ENCODE measurements at places on chromosomes 6 and 20. TPM values are rescaled to one million over a fixed set of nuclear protein-coding genes. Genes with fewer than 3 reads are reported as not detected.

Gene MCCD1
- not detected for total RNA-seq

Gene KCNQ2
- 2.1 TPM for total RNA-seq

Gene CNKSR3
- 18.2 TPM for total RNA-seq

Gene C20orf202
- 0.18 TPM for total RNA-seq

Gene PGK2
- total RNA-seq: not detected

Gene LRP11
- total RNA-seq: 18.6 TPM

Gene CDH26
- total RNA-seq: 0.49 TPM

Gene KCNB1
- 0.37 TPM for total RNA-seq

Gene AGER
- total RNA-seq: 4.4 TPM

Gene SLC22A23
- 13.0 TPM for total RNA-seq

Gene TSPYL1
- 42.3 TPM for total RNA-seq

GRCh38 chr20:3729811-3730540, 2.5 kb upstream of the HSPA12B start:
- H3K36me3 ChIP-seq: no peaks in the 10 kb centered on the region
- H3K4me3 ChIP-seq: no peak overlapping the region
- H3K4me1 ChIP-seq: no peaks in the 10 kb centered on the region
- no peak for DNase-seq

DNA sequence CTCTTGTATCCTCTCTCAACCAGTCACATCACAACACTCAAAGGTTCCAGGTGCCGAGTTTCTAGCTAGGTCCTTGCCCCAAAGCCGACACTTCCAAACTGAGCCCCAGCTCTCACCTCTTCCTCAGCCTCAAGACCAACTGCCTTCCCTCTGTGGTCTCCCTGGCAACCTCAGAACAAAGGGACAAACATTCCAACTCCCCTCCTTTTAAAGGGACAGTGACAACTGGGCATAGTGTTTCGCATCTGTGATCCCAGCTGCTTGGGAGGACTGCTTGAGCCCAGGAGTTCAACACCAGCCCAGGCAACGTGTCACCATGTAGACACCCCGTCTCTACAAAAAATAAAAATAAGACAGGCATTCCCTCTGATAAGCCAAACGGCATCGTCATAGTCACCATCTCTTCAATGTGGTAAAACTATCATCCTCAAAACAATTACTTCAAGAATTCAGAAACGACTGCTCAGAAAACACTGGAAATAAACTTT, 11.3 kb downstream of the DIDO1 start:
- peaks cover 45% of the 10 kb centered on the region for H3K4me1 ChIP-seq
- peaks cover 24% of the 10 kb centered on the region for H3K36me3 ChIP-seq
- no peak for DNase-seq

- peaks cover 30% of the 10 kb centered on the region for H3K36me3 ChIP-seq
- no peak overlapping the region for H3K27ac ChIP-seq
- no peaks in the 10 kb centered on the region for H3K4me1 ChIP-seq
- no peak for DNase-seq
These were observed 14.9 kb upstream of the MAPRE1 start for GRCh38 chr20:32804817-32805216.

- no peak overlapping the region for H3K27ac ChIP-seq
- no peaks in the 10 kb centered on the region for H3K27me3 ChIP-seq
- H3K36me3 ChIP-seq: no peaks in the 10 kb centered on the region
- no peak overlapping the region for H3K4me3 ChIP-seq
- no peak for DNase-seq
These were observed 20.4 kb downstream of the HUS1B start for GRCh38 chr6:636488-636887.

DNA sequence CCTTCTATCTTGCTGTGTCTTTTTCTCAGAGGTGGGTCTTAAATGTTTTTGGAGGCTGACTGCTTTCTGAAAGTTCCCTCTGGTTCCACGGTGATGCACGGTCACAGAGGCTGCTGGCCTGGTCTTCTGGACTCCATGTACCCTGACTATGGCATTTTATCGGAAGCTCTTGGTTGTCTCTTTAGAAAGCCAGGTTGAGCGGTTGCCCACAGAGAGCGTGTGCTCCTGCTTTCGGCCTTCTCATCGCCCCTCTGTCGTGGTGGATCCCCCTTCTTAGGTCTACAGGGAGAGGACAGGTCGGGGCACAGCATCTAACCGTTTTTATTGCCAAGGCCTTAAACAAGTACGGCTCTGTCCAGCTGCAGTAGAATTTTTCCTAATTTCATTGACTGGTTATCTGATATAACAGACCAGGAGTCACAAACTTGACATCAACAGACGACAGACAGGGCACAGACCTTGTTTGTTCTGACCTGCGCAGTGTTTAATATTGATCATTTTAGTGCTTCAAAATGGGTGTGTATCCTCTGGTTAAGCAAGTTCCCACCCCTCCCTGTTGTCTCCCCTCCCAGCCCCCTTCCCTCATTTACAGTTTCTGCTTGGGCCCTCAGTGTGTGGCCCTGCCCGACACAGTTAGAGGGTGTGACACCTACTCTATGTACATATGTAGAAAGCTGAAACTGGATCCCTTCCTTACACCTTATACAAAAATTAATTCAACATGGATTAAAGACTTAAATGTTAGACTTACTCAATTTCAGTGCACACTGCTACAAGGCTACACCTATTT, 24.7 kb downstream of the SYTL3 start:
- H3K4me3 ChIP-seq: no peak overlapping the region
- no peak overlapping the region for H3K27ac ChIP-seq
- H3K27me3 ChIP-seq: no peaks in the 10 kb centered on the region

DNA sequence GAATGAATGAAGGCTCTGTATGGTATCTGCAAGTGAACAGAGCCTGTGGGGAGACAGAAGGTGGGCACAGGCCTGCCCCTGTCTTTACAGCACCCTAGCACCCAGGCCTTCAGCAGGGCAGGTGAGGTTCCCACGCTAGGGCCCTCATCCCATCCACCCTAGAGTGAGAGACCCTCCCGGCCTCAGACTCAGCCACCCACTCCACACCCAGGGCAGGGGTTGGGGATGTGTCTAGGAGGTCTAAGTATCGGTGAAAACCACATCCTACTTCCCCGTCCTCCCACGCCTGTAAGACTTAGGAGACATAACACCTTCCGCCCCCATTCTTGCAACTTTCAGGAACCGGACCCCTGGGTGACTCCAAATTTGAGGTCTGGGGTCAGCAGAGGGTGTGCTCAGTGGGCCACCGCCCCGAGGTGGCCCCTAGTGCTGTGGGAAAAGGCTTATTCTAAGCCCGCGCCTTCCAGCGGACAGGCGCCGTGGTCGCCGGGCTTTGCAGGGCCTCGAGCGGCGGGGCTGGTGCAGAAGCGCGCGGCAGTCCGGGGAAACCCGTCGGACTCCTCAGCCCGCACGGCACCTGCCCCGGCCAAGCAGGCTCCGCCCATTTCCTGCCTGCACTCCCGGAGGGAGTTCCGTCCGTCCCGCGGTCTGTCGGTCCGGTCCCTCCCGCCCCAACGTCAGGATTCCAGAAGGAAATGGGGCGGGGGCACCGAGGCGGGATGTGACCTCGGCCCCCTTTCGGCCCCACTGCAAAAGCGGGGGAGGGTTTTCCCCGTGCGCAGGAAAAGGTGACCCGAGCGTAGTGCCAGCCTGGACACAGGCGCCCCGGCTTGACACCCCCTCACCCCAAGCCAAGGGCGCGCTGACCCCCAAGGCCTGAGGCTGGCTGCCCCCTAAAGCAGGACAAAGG, 868 bp downstream of the SAMD10 start:
- no peaks in the 10 kb centered on the region for H3K36me3 ChIP-seq
- DNase-seq: peak; percentile 96
- peak overlapping the region; percentile 65 for H3K27ac ChIP-seq
- H3K4me1 ChIP-seq: peaks cover 23% of the 10 kb centered on the region

- H3K27me3 ChIP-seq: no peaks in the 10 kb centered on the region
- no peaks in the 10 kb centered on the region for H3K36me3 ChIP-seq
- no peaks in the 10 kb centered on the region for H3K4me1 ChIP-seq
- no peak overlapping the region for H3K4me3 ChIP-seq
These were observed 165.4 kb downstream of the SYNDIG1 start for GRCh38 chr20:24634855-24635254.

- no peak overlapping the region for H3K27ac ChIP-seq
- H3K4me1 ChIP-seq: no peaks in the 10 kb centered on the region
- H3K27me3 ChIP-seq: no peaks in the 10 kb centered on the region
- DNase-seq: no peak
These were observed 155.0 kb downstream of the CDH26 start for GRCh38 chr20:60113024-60113724.

DNA sequence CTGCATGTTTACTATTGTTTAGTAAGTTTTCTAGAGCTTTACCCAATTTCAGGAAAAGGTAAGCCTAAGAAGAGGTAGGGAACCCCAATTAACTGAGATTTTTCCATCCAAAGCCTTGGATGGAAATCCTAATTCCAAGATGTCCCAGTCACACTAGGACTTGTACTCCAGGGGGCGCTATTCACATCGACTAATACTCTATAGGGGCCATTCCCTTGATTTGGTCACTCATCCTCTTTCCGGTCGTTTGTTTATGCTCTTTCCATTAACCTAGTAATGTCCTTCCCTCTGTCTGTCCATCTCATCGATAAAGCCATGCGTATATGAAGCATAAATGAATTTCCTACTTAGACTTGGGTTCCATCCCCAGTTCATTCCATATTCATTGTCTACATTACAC, 80.8 kb upstream of the FUCA2 start:
- H3K27ac ChIP-seq: no peak overlapping the region
- H3K36me3 ChIP-seq: no peaks in the 10 kb centered on the region
- no peak overlapping the region for H3K4me3 ChIP-seq
- no peak for DNase-seq
- H3K27me3 ChIP-seq: no peaks in the 10 kb centered on the region

- no peak overlapping the region for H3K4me3 ChIP-seq
- DNase-seq: no peak
- H3K27me3 ChIP-seq: no peaks in the 10 kb centered on the region
- no peaks in the 10 kb centered on the region for H3K4me1 ChIP-seq
These were observed 9.3 kb downstream of the ECT2L start for GRCh38 chr6:138805016-138805765.

- H3K4me3 ChIP-seq: no peak overlapping the region
- H3K27ac ChIP-seq: no peak overlapping the region
- H3K36me3 ChIP-seq: no peaks in the 10 kb centered on the region
- no peaks in the 10 kb centered on the region for H3K4me1 ChIP-seq
- no peaks in the 10 kb centered on the region for H3K27me3 ChIP-seq
- no peak for DNase-seq
These were observed 16.1 kb downstream of the FBXL4 start for GRCh38 chr6:98931696-98932095.

DNA sequence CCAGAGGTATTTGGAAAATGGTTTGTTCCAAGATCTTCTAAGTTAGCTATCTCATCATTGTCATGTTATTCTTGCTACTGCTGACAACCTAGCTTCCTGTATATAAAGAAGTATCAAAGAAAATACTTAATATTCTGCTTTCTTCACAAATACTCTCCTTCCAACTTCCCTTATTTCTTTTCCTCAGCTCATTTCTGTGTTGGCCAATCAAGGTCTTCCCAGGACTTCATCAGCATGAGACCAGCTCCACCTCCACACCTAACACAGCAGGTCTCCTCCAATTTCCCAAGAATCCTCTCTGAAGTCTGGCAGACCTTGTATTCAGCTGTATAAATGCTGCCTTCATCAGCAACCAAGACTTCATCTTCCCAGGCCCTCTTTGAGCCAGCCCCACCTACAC, 538.6 kb upstream of the JARID2 start:
- H3K4me1 ChIP-seq: no peaks in the 10 kb centered on the region
- H3K27me3 ChIP-seq: no peaks in the 10 kb centered on the region
- no peaks in the 10 kb centered on the region for H3K36me3 ChIP-seq
- no peak for DNase-seq
- H3K4me3 ChIP-seq: no peak overlapping the region
- no peak overlapping the region for H3K27ac ChIP-seq

- no peak for DNase-seq
- no peaks in the 10 kb centered on the region for H3K27me3 ChIP-seq
- no peak overlapping the region for H3K4me3 ChIP-seq
These were observed 124.1 kb upstream of the THEMIS start for GRCh38 chr6:128024969-128025368.

GRCh38 chr20:51129147-51129776, 106.4 kb upstream of the KCNG1 start:
- no peaks in the 10 kb centered on the region for H3K36me3 ChIP-seq
- no peak overlapping the region for H3K4me3 ChIP-seq
- H3K4me1 ChIP-seq: no peaks in the 10 kb centered on the region
- no peak for DNase-seq
- no peak overlapping the region for H3K27ac ChIP-seq

GRCh38 chr20:14848806-14849205, 511.4 kb upstream of the FLRT3 start:
- no peaks in the 10 kb centered on the region for H3K27me3 ChIP-seq
- no peak overlapping the region for H3K4me3 ChIP-seq
- H3K27ac ChIP-seq: no peak overlapping the region
- no peak for DNase-seq

GRCh38 chr6:10763006-10763405, 15.4 kb downstream of the TMEM14B start:
- no peak overlapping the region for H3K27ac ChIP-seq
- no peaks in the 10 kb centered on the region for H3K27me3 ChIP-seq
- no peak for DNase-seq
- no peaks in the 10 kb centered on the region for H3K36me3 ChIP-seq
- no peaks in the 10 kb centered on the region for H3K4me1 ChIP-seq
- H3K4me3 ChIP-seq: no peak overlapping the region

- no peak for DNase-seq
- H3K27me3 ChIP-seq: no peaks in the 10 kb centered on the region
- H3K4me3 ChIP-seq: no peak overlapping the region
These were observed 50.5 kb upstream of the FRMD1 start for GRCh38 chr6:168129292-168130167.

DNA sequence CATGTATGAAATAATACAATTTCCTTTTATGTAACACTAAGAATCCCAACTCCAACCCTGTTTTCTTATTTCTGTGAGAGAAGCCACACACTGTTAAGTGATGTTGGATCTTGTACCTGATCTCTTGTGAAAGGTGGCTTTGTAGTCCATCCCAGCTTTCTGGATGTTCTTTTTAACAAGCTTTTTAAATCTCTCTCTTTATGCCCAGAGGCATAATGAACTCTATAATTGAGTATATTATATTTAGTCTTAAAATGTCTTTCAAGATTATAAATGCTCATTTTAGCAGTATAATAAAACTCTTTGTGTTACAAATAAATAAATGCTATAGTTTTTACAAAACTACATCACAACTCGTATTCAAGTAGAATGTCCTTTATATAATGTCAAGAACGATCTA, 922.1 kb downstream of the EPHA7 start:
- H3K4me3 ChIP-seq: no peak overlapping the region
- no peak overlapping the region for H3K27ac ChIP-seq
- no peaks in the 10 kb centered on the region for H3K27me3 ChIP-seq
- H3K36me3 ChIP-seq: no peaks in the 10 kb centered on the region
- no peak for DNase-seq

DNA sequence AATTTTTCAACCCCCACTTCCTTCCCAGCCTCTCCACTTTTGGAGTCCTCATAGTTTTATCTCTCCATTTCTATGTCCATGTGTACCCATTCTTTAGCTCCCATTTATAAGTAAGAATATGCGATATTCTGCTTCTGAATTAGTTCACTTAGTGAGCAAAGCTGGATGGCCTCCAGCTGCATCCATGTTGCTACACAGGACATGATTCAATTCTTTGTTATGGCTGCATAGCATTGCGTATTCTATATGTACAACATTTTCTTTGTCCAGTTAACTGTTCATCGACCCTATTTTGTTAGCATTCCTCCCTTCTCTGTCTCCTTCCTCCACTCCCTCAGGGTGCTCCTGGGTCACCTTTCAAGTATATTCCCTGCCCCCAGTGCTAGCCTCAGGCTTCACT, 210.0 kb upstream of the SSTR4 start:
- no peak for DNase-seq
- H3K36me3 ChIP-seq: no peaks in the 10 kb centered on the region
- H3K4me3 ChIP-seq: no peak overlapping the region
- H3K27me3 ChIP-seq: no peaks in the 10 kb centered on the region
- H3K4me1 ChIP-seq: no peaks in the 10 kb centered on the region
- no peak overlapping the region for H3K27ac ChIP-seq
